CD8-positive, alpha-beta memory T cell (primary cell): ENCODE measurements at places on chromosomes 16 and 17.

- DNase-seq: no peak
These were observed 69.0 kb upstream of the AMZ2 start for GRCh38 chr17:68178831-68179230.

- DNase-seq: no peak
These were observed 61.3 kb upstream of the ADORA2B start for GRCh38 chr17:15883617-15884111.

DNA sequence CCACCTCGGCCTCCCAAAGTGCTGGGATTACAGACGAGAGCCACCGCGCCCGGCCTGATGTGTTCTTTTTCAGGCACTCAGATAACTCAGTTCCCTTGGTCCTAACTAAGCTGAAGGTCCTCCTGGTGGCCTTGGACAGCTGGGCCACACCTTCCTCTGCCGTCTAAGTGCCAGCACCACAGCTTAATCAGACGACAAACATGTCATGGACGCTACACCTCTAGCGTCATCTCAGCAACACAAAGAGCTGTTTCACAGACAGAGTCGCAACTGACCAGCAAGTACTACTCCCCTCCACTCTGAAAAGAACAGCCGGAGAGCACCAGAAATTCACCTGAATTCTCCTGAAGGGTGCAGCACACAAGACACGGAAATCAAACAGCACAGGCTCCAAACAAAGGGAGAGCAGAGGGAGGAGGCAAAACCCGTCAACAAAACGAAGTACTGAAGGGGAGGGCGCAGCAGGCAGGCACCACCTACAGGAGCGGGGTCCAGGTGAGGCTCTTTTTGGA is 4.4 kb downstream of the TRAP1 start:
- no peak for DNase-seq

- no peak for DNase-seq
These were observed 581.7 kb downstream of the MAF start for GRCh38 chr16:79018650-79019429.
